ENCODE measurements at places on chromosomes 2 and 18.

- DNase-seq = no peak
Measured at GRCh38 chr2:100292022-100292580, 30.2 kb downstream of the LONRF2 start.

DNA sequence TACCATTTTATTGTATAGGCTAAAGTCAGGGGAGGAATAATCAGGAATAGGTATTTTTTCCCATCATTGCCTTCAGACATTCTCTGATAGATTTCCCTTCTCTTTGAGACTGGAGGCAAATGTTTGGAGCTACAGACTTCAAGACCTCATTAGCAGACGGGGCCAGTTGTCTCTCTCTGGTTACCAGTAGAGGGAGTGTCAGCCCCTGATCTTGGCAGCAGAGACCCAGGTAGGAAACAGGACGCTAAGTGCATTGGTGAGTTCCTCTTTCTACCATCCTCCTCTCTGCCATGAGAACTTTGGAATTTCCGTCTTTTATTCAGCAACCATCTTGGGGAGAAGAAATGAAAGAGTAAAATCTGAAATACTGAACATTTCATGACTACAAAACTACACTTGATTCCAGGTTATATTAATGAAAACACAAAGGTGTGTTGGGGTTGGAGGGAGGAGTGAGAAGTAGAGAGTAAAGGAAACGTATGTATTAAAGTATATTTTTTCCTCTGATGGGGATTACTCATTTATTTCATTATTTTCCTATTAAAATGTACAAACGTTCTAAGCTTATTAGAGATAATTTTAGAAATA, 186.2 kb upstream of the GCFC2 start:
- no peak for DNase-seq

- no peak for DNase-seq
Measured at GRCh38 chr2:183148955-183149354, 24.7 kb downstream of the NUP35 start.

- DNase-seq = no peak
Measured at GRCh38 chr18:36633961-36634412, 194.8 kb downstream of the TPGS2 start.

DNA sequence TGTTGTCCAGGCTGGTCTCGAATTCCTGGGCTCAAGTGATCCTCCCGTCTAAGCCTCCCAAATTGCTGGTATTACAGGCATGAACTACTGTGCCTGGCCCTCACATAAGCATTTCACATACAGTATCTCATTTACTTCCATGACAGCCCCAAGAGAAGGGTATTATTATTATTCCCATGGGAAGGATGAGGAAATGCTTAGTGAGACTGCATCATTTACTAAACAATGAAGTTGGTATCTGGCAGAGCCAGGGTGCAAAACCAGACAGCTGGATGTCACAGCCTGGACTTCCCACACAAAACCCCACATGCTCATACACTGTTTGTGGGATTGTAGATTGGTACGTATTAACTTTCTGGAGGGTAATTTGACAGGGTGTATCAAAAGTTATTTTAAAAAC, 29.9 kb downstream of the DAPL1 start:
- DNase-seq = no peak

DNA sequence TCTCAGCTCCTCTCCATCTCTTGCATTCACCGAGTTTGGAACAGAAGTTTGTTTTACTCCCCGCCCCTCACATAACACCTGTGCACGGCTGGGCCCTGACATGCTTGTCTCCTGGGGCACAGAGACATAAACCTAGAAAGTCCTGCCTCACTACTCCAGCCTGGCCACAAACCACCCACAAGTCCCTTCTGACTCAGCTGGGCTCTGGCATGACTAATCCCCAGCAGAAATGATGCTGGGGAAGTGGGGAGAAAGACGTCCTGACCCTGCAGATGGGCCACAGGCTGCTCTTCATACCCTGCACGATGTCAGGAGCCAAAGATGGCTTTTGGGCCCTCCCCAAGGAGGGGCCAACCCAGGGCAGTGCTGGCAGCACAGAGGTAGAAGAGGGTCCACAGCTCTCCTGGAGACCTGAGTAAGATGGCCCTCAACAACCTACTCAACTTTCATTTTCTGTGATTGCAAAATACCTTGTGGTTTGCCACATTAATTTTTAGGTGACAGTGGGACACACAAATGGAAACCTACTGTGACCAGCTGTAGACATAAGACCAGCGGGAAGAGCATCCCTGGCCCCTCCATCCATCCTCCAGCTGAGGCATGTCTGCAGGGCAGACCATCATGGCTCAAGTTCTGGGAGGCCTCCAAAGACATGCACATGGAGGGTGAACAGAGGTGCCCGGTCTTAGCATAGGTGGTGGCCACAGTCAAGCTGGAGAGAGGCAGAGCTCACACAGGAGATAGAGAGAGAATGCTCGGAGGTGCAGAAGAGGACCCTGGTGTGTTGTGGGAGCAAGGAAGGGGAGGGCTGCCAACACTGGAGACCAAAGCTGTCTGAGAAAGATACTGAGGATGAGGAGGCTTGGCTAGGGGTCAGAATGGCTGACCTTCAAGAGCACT, 40.0 kb downstream of the DNMT3A start:
- DNase-seq = peak; percentile 44

DNA sequence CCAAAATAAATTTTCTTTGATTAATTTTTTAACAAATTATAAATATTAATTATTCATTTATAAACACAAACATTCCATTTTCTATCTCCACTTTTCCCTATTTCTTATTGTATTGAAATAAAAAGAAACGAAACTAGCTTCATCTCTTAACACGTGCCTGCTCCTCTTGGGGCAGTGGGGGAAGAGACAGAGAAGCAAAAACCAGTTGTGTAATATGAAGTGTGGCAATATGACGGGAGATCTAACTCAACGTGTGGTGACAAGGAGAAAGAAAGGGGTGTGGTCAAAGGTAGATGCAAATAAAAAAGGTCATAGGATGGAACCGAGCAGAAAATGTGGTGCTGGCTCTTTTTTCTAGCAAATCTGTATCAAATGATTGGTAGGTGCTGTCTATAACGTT, 106.9 kb upstream of the SLC8A1 start:
- DNase-seq = no peak

- no peak for DNase-seq
Measured at GRCh38 chr2:149225446-149225845, 104.9 kb upstream of the LYPD6 start.

GRCh38 chr2:232699110-232699509, 2.0 kb downstream of the GIGYF2 start:
- DNase-seq = no peak

GRCh38 chr18:48072428-48073204, 142.2 kb upstream of the SMAD2 start:
- no peak for DNase-seq

- no peak for DNase-seq
Measured at GRCh38 chr2:152497481-152498052, 162.6 kb downstream of the FMNL2 start.

GRCh38 chr18:49733321-49733720, 80.0 kb downstream of the ACAA2 start:
- no peak for DNase-seq

- DNase-seq = no peak
Measured at GRCh38 chr2:109340381-109340780, 211.4 kb downstream of the SH3RF3 start.

GRCh38 chr2:71664161-71664560, 210.8 kb downstream of the DYSF start:
- DNase-seq = no peak

- DNase-seq = no peak
Measured at GRCh38 chr2:17309741-17310339, 208.4 kb downstream of the RAD51AP2 start.

GRCh38 chr2:172196768-172197431, 94.2 kb upstream of the DLX2 start:
- no peak for DNase-seq

DNA sequence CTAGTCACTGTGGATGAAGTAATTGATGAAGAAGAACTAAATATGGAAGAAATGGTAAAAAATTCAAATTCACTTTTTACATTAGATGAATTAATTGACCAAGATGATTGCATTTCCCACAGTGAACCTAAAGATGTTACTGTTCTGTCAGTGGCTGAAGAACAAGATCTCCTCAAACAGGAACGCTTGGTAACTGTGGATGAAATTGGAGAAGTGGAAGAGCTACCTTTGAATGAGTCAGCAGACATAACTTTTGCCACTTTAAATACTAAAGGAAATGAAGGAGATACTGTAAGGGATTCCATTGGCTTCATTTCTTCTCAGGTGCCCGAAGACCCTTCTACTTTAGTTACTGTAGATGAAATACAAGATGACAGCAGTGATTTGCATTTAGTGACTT, 26.6 kb upstream of the DYSF start:
- DNase-seq = no peak

DNA sequence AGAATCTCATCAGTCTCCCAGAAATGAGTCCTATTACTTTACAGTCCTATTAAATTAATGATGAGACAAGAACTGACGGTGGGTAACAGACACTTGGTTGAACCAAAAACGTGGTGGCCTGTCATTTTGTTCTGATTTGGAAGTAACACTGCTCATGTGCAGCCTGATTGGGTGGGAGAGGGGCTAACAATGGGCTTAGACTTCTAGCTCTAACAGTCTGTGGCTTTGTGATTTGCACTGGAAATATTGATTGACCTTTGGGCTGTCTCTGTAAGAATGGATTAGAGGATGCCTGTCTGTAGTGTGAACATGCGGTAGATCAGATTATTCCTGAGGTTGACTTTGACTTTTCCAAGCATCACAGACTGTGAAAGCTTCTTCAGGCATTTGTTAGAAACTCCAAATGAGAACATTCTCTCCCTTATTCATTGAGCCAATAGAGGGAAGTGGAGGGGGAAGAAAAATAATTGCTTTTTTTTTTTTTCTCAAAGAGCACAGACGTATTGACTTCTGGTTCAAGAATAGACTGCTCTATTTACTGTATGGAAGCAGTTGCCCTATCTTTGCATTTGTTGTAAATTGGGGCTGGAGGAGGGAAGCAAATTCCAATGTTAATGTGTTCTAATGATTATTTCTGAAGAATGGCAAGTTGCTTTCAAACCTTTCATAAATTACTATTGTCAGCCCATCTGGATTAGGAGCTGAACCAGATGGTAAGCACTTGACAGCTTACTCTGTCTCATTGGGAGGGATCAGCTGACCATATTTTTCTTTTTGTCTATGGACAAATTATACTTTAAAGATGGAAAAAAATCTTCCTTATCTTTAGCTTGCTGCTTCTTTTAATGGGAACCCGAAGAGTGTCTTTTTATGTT, 85.8 kb upstream of the TTN start:
- DNase-seq = no peak

DNA sequence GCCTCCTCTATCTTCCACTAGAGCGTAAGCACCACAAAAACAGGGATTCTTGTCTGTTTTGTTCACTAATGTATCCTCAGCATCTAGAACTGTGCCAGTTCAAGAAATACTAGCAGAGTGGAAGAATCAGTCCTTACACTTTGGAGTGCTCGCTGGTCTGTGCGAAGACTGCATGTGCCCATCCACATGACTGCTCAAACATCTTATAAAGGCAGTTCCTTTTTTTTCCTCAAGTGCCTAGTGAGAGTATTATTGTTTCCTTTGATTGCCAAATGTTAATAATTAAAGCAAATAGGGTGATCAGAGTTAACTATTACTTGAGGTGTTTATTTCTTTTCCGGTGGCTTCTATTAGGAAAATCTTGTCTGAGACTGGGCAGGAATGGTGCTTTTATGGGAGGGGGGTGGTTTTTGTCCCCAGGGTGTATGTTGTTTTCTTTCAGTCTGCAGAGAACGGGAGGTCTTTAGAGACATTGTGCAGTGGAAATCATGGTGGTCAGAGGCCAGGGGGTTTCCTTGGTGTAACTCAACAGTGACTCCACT, 45.6 kb upstream of the ITGB6 start:
- no peak for DNase-seq

GRCh38 chr2:136051725-136052048, 66.3 kb upstream of the DARS1 start:
- DNase-seq = no peak

DNA sequence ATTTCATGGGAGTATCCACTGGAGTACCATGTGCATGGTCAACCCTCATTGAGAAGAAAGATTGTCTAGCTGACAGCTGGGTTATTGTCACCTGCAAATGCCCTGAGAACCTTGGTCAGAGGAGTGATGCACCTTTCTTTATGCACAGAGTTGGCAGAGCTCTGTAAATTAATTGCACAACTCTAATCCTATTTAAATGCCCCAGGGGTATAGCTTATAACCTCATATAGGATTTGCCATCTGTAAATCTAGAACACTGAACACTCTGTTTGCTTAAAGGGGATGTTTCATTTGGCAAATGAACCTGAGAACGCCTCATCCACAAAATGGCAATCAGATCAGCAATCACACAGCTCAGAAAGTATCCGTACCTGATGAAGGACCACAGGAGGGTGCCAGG, 71.8 kb upstream of the SP5 start:
- no peak for DNase-seq

DNA sequence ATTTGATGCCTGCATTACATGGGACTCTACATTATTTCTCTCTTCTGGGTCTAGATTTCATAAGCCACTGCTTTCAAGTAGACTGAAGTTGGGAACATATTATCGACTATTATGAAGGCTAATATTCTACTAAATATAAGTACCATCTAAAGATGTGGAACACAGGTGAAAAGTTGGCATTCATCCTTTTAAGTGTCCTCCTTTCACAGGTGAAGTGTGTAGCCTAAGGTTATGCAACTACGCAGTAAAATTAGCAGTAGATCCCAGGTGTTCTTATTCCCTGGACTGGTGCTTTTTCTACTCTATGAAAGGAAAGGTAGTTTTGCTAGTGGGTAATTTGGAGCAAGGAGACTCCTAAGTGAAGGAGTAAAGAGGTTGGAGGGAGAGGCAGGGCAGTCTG, 88.2 kb upstream of the DPP10 start:
- DNase-seq = no peak

- no peak for DNase-seq
Measured at GRCh38 chr2:67642046-67642382, 244.9 kb downstream of the ETAA1 start.

DNA sequence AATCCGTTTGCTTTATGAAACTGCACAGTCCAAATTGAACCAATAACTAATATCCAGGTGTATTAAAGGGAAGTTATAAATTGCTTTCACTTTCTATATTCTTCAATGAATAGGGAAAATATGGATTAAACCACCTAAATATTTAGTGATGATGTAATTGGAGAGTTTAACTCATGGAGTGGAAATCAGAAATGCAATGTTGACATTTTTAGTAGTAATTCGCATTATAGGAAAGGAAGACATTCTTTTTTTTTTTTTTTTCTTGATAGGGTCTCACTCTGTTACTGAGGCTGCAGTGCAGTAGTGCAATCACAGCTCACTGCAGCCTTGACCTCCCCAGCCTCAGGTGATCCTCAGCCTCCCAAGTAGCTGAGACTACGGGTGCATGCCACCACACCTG, 321.9 kb downstream of the RNF144A start:
- no peak for DNase-seq

- no peak for DNase-seq
Measured at GRCh38 chr18:79698668-79699335, 19.2 kb downstream of the CTDP1 start.

GRCh38 chr2:164722616-164723338, 101.5 kb upstream of the GRB14 start:
- DNase-seq = no peak

DNA sequence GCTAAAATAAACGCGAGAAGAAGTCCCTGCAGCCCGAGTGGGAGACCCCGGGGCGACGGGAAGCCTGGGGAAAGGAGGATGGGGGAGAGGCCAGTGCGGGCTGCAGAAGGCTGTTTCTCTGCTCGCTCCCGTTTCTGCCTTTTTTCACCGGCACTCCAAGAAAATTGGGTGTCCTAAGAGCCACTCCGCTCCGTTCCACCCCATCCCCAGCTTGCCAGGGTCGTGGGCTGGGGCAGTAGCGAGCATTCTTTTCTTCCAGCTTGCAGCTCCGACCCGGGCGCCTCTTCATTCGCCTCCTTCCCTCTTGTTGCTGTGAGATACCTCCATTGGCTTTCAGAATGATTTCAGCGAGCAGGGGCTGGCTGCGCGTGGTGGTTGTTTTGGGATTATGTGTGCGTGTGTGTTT, 1.1 kb downstream of the HOXD3 start:
- no peak for DNase-seq

Data from activated T-helper 1 cell treated with Interleukin-2 at 50 U/mL for 16 hours (primary cell).